NCI-H526 (cell line): ENCODE measurements at places on chromosomes 5 and 9.

- DNase-seq = no peak
These were observed 570.6 kb upstream of the ZNF608 start for GRCh38 chr5:125316915-125317535.

- DNase-seq = no peak
These were observed 25.5 kb downstream of the TCF7 start for GRCh38 chr5:134139891-134140469.

DNA sequence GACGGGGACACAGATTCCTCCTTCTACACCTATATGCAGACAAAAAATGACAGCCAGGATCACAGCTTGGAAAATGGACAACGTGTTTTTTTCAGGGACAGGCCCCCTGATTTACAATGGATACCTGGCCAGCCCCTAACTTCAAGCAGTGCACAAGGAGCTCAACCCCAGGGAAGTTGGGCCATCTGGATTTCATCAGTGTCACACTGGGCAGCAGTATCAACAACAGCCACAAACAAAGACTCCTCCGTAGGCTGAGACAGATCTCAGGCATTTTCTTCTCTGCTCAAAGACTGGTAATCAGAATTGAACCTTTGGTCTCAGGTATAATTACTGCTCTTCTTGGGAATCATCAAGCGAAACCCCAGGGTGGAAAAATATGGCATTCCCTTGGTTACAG, 374.0 kb downstream of the ZNF608 start:
- DNase-seq = no peak

DNA sequence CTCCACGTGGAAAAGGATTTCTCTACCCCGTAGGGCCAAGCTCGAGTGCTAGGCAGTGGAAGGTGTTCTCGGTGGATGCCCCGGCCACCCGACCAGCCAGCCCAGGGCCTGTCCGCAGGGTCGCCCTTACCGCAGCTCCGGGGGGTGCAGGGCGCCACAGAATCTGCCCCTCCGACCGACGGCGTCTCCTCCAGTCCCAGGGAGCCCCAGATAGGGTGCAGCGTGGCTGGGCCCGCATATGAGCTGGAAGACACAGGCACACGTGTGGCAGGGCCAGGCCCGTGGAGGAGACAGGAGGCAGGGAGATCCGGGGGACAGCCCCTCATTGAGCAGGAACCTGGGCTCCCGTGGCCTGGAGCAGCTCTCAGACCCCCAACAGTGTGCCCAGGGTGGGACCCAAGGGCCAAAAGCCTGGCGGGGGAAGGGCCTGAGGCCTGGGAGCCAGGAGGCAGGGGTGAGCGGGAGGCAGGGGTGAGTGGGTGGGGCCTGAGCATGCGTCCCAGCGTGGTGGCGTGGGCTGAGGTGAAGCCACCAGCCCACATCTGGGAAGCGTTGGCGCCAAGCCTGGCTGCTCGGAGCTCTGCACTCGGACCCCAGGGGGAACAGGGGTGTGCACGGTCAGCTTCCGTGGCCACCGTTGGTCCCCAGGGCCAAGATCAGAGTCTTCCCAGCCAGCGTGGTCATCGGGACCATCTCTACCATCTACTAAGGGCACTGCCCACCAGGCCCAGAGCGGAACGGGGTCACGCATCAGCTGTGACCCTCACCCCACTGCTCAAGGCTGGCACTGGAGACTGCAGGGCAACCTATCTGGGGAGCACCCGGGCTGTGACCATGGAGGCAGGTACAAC, 22.2 kb downstream of the CCDC187 start:
- DNase-seq = no peak

GRCh38 chr5:26700759-26701384, 337.5 kb downstream of the CDH9 start:
- DNase-seq = peak; percentile 74

DNA sequence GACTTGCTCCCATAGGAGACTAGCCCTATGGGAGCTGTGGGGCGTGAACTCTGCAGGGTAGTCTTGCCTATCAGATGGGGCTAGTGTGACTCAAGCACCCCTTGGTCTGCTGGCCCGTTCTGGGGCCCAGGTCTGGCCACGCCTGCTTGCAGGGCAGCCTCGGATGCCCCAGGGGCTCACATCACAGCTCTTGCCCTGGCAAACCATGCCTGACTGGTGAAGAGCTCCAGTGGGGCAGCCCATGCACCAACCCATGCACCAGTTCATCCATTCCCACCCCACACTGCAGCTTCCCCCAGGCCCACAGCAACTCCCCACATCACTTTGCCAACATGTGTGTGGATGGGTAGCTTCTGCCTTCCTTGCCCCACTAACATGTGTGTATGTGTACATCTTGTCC, 93.9 kb upstream of the PRLR start:
- DNase-seq = no peak

- DNase-seq = no peak
These were observed 3.4 kb downstream of the DPH7 start for GRCh38 chr9:137575364-137575715.

GRCh38 chr9:114878879-114879564, 51.4 kb downstream of the TNFSF8 start:
- DNase-seq = no peak

GRCh38 chr5:10645671-10646070, 81.8 kb downstream of the ANKRD33B start:
- no peak for DNase-seq

- no peak for DNase-seq
These were observed 545.8 kb upstream of the CDH10 start for GRCh38 chr5:25190521-25191000.

DNA sequence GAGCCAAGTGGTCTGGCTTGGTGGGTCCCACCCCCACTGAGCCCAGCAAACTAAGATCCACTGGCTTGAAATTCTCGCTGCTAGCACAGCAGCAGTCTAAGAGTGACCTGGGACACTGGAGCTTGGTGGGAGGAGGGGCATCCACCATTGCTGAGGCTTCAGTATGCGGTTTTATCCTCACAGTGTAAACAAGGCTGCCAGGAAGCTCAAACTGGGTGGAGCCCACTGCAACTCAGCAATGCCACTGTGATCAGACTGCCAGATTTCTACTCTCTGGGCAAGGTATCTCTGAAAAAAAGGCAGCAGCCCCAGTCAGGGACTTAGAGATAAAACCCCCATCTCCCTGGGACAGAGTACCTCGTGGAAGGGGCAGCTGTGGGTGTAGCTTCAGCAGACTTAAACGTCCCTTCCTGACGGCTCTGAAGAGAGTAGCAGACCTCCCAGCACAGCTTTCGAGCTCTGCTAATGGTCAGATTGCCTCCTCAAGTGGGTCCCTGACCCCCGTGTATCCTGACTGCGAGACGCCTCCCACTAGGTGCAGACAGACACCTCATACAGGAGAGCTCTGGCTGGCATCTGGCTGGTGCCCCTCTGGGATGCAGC, 18.2 kb upstream of the STK32A start:
- peak; percentile 46 for DNase-seq

GRCh38 chr5:38994324-38994927, 79.8 kb downstream of the RICTOR start:
- peak; percentile 21 for DNase-seq

DNA sequence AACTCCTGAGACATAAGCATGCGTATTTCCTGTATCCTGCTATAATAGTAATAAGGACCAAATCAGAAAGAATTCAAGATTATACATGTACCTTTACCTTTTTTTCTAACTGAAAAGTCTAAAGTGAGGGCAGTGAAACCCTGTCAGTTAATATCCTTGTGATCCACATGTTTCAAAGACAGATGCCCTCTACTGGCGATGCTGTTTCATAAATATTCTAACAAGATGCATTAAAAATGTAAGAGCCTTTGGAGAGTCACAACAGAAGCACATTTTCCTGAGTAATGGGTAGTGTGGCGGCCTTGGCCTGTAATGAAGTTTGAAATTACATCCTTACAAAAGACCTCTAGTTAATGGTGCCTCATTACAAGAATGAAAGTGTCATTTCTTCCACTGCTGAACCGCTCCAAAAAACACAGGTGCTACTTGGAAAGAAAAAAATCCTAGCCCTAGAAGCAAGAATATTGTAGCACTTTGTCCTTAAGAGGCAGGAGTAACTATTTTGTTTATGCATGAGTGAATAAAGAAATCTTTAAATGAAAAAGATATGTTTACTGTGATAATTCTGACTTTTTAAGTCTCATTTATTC, 232.6 kb downstream of the EPB41L4A start:
- peak; percentile 3 for DNase-seq

- no peak for DNase-seq
These were observed 61.0 kb upstream of the RAD23B start for GRCh38 chr9:107222020-107222522.

- no peak for DNase-seq
These were observed 216.1 kb downstream of the NFIB start for GRCh38 chr9:14097666-14098415.

DNA sequence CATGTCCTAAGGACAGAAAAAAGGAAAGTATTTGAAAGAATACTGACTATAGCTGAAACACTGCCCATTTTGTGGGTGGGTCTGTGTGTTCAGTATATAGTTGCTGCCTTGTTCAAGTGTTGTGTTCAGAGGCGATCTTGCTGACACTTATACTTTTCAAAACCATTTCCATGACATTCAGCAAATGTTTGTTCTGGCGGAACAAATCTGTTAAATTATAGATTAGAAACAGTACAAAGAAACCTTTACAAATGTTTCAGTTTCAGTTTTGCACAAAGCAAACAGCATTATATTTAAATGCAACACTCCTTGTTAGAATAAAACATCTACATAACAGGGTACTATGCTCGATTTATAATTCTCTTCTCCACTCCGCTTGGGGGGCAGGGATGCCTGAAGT, 2276.3 kb downstream of the MAT2B start:
- DNase-seq = no peak

GRCh38 chr5:139294374-139295165, 1.0 kb downstream of the MATR3 start:
- DNase-seq = peak; percentile 83

GRCh38 chr9:3939820-3940219, 360.0 kb downstream of the GLIS3 start:
- no peak for DNase-seq

GRCh38 chr9:72256931-72257330, 107.7 kb downstream of the GDA start:
- no peak for DNase-seq

DNA sequence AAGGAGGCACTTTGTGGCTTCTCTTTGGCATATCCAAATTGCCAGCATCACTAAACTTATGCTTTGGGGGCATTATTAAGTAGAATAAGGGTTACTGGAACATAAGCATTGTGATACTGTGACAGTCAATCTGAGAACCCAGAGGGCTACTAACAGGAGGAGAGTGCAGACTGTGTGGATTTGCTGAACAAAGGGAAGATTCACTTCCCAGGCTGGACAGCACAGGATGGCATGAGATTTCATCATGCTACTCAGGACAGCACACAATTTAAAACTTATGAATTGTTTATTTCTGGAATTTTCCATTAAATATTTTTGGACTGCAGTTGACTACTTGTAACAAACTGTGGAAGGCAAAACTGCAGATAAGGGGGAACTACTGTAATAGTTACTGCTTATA, 212.5 kb downstream of the TMC1 start:
- DNase-seq = no peak

DNA sequence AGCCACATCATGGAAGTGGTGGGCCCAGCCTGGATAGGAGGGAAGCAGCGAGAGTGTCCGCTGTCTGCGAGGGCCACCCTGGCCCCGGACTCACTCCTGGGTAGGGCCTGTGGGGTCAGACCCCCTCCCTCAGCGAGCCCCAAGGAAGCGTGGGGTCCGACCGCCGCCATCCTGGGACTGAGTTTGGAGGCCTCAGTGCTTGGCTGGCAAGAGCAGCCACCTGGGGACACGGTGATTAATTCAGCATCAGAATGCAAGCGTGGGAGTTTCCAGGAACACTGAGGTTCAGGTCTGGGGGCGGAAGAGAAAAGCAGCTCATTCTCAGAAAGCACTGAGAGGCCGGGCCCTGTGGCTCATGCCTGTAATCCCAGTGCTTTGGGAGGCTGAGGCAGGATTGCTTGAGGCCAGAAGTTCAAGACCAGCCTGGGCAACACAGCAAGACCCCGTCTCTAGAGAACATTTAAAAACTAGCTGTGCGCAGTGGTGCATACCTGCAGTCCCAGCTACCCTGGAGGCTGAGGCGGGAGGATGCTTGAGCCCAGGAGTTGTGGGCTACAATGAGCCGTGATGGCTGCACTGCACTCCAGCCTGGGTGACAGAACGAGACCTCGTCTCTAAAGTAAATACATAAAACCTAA, 18.3 kb upstream of the CAMSAP1 start:
- no peak for DNase-seq

DNA sequence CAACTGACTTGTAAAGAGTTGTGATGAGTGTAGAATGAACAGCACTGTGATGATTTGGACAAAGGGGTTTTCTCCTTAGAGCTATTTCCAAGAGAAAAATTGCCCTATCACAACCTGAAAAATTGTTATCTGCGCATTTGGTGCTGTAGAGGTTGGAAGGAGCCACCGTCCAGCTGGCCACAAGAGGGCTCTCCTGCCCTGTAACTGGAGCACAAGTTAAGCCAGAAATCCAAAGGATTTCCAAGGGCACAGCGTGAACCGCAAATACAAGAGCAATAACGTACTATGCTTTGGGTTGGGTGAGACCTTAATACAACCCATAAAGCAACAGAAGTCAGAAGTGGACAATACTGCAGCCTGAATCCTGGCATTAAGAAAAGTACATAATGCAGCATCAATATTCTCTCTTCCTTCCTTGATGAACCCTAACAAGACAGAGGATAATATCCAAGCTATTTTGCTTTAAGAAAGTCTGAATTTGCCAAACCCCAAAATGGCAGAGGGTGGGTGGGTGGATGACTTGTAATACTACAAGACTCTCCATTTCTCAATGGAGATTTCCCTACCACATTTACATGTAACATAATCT, 56.8 kb upstream of the SMIM32 start:
- peak; percentile 1 for DNase-seq

DNA sequence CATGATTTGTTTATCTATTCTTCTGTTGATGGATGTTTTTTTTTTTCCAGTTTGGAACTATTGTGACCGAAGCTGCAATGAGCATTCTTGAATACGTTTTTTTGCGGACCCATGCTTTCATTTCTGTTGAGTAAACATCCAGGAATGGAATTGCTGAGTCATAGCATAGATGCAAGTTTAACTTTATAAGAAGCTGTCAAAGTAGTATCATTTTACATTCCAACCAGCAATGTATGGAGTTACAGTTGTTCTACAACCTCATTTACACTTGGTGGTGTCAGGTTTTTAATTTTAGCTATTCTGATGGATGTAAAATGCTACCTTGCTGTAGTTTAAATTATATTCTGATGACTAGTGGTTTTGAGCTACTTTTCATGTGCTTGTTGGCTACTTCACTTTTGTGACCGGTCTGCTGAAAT, 49.0 kb downstream of the NPR3 start:
- DNase-seq = no peak
